Fibroblast of skin of left biceps (primary cell): ENCODE measurements at places on chromosomes 1 and 21.

GRCh38 chr1:5220421-5220820 is 566.0 kb downstream of the AJAP1 start:
- DNase-seq = no peak

GRCh38 chr1:180057883-180058396 is 96.7 kb upstream of the QSOX1 start:
- no peak for DNase-seq

DNA sequence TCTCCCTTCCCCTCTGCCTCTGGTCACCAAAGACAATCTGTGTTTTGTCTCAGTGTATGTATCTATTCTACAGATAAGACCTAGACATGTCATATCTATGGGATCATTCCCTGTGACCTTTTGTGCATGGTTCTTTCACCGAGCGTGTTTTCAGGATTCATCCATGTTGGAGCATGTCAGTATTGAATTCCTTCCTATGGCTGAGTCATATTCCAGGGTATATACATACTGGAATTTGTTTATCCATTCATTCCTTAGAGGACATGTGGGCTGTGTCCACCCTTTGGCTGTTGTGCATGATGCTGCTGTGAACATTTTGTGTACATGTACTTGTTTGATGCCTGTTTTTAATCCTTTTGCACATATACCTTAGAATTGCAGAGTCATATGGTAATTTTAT is 69.9 kb downstream of the NFASC start:
- DNase-seq = no peak

- DNase-seq = no peak
These were observed 83.1 kb upstream of the S1PR1 start for GRCh38 chr1:101153692-101154091.

GRCh38 chr1:167996266-167996665 is 59.4 kb upstream of the MPC2 start:
- no peak for DNase-seq

- no peak for DNase-seq
These were observed 71.0 kb downstream of the PDE9A start for GRCh38 chr21:42724226-42724920.

GRCh38 chr1:93061895-93062792 is 16.9 kb upstream of the MTF2 start:
- DNase-seq = no peak

DNA sequence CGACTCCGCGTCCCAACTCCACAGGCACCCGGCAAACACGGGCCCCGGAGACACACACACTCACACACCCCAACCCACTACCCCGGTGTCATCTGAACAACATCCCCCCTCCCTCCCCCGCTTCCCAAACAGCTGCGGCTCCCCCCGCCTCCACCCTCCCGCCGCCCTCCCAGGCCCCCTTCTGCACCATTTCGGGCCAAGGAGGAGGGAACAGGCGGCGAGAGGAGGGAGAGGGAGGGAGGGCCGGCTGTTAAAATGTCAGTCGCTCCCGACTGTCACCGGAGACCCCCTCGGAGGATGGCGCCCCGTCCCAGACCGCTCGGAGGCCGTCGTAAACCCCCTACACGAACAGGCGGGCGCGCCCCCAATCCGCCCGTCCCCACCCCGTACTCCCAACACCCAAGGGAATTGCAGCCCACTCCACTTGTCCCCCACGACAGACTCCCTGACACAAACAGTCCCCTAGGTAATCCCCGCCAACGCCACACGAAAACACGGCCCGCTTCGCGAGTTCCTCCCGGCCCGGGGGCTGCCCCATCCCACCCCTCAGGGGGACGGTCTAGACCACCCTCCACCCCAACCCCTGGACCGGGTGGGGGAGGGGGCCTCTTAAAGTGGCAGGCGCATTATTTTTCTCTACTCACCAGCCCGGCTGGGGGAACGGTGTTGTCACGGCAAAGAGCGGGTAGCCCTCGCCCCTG is 583 bp downstream of the MEF2D start:
- DNase-seq = no peak

DNA sequence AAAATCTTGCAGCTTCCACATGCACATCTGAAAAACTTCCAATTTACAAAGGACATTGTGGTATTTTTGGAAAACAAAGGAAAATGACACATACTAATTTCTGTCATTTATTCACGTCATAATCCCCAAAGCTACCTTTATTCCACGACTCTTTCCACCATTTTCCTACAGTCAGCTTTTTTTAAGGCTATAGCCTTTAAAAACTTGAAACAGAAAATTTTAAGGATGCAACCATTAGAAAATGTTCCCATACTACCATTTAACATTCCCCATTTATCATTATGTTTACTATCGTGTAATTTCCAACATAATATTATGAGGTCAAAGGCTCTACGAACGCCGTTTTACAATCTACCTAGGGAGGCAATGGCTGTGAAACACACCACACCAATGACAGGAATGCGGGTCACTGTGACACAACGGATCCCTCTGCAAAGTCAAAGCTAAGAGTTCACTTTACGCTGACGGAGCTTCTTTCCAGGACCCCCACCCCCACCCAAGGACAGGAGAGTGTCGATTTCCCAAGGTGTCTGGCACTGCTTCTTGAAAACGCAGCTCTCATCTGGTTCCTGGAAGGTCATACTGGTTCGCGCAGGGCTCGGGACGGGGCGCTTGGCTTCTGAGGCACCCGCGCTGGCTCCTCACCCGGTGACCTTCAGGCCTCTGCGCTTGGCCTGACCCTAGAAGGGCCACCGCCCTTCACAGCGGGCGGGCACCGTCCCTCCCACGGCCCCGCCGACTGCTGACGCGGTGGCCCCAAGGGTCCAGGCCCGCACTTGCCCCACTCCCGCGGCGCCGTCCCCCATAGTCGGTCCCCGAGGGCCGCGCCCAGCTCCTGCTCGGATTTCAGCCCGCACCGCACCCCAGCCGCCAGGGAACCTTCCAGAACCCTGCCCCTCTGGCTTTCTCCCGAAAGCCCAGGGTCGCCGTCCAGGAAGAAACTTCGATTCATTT is 50.5 kb upstream of the ATF3 start:
- DNase-seq = no peak

DNA sequence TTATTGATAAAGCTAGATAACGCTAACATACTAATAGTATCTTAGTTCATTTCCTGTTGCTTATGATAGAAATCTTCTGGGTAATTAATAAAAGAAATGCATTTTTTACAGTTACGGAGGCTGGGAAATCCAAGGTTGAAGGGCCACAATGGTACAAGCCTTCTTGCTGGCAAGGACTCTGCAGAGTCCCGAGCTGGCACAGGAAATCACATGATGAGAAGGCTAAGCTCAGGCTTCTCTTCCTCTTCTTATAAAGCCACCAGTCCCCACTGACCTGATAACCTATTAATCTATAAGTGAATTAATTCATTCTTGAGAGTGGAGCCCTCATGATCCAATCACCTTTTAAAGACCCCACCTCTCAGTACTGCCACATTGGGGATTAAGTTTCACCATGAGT is 82.6 kb downstream of the GPR161 start:
- DNase-seq = no peak
